ENCODE measurements at places on chromosomes 1 and 21.

DNA sequence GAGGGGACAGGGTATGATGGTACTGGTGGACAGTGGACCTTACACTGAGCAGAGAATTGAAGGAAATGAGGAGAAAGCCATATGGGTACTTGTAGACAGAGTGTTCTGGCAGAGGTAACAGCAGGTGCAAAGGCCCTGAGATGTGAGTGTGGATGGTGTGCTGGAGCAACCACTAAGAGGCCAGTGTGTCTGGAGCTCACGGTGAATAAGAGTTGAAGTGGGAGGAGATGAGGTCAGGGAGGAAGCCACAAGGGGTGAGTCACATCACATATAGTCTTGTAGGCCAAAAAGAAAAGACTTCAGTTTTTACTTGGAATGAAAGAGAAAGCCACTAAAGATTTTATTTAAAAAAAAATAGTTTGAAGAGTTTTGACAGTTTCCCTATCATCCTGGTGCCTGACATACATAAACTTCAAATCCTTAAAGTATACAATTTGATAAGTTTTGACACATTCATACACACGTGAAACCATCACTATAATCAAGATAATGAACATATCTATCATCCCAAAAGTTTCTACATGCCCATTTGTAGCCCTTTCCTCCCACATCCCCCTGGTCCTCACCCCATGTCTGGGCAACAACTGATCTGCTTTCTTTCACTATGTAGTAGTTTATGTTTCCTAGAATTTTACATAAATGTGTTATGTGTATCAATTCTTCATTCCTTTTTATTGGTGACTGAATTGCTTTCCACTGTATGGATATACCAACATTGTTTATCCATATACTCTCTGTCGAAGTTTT, 148.4 kb downstream of the GPATCH2 start:
- peak; percentile 7 for DNase-seq

DNA sequence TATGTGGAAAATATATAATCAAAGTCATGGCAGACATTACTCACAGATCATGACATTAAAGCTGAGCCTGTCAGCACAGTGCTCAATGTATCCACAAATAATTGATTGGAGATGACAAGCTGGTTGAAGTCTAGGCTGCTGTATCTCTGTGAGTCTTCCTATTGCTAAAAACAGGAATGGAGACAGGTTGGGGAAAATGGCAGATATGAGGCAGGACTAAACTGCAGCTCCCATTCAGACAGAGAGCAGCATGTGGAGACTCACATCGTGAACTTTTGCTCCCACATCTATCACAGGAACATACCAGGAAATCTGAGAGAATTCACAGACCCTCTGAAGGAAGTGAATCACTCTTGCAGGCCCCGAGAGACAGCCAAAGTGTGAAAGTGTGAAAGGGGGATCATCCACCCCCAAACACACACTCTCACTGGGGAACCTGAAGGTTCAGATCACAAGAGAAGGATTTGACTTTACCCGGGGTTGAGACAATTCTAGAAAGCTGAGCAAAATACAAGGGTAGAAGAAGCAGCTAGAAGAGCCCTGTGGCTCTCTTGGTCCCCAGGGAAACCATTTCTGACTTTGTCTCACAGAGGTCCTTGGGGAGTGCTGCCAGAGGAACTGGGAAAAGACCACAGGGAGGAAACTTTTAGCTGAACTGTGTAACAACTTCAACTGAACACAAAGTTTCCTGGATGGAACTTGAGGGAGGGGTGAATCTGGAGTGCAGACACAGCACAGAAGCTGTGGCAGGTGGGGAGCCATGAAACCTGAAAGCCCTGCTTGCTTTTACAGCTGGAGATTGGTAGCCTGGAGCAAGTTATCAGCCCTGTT, 173.4 kb downstream of the S1PR1 start:
- DNase-seq = no peak

DNA sequence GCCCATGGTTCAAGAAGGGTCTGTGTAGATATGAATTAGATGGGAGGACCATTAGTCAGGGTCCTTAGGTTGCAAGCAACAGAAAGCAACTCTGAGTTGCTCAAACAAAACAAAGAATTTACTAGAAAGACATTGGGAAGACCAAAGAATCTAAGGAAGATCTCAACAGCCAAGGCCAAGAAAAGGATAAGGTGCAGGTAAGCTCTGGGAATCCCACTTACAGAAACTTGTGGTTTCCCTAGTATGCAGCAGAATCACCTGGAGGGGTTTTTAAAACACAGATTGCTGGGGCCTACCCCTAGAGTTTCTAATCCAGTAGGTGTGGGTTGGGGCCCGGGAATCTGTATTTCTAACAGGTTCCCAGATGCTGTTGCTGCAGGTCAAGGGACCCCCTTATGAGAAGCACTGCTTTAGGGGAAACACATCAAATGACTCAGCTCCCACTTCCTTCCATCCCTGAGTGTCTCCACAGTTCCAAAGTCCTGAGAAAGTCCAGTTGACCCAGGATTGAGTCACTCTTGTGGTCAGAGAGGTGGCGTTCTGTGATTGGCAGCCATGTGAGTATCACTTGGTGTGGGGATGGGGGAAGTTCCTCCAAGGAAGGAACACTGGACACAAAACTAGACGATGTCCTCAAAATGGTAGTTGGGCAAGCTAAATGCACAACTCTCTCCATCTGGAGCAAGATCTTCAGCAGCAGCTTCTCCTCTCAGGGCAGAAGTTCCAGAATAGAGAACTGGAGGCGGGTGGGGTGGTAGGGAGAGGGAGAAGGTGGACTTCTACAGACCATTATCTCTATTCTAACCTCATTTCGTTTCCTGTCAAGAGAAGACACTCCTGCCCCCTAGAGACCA, 24.2 kb upstream of the EYA3 start:
- DNase-seq = no peak

DNA sequence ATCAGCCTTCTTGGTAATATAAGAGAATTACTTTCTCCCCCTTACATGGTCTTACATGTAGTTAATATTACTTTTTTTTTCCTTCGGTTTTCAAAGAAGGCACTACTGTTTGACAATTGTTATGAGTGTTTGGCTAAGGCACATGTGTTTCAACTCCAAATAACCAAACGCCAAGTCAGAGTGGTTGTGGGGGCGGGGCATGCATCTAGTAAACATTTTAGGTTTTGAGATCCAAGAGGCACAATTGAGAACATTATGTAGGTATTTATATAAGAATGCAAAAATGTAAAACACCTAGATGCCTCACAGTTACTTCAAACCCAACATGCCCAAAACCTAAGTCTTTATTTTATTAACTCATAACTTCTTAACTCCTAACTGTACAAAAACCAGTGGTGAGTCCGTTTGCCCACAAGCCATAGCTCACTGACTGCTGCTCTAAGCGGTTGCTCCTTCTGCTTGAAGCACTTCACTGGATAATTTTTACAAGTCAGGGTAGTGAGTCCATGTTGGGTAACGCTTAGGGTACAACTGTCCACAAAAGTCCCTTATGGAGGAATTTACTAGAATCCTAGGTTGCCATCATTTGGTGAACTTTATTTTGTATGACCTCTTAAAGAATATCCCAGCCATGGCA, 189.9 kb downstream of the HUNK start:
- no peak for DNase-seq

- DNase-seq = no peak
These were observed 110.2 kb downstream of the CRYAA start for GRCh38 chr21:43278766-43279577.

GRCh38 chr1:39758556-39759435, 12.4 kb downstream of the OXCT2 start:
- DNase-seq = no peak

GRCh38 chr1:38327559-38327973, 281.0 kb upstream of the POU3F1 start:
- DNase-seq = no peak

DNA sequence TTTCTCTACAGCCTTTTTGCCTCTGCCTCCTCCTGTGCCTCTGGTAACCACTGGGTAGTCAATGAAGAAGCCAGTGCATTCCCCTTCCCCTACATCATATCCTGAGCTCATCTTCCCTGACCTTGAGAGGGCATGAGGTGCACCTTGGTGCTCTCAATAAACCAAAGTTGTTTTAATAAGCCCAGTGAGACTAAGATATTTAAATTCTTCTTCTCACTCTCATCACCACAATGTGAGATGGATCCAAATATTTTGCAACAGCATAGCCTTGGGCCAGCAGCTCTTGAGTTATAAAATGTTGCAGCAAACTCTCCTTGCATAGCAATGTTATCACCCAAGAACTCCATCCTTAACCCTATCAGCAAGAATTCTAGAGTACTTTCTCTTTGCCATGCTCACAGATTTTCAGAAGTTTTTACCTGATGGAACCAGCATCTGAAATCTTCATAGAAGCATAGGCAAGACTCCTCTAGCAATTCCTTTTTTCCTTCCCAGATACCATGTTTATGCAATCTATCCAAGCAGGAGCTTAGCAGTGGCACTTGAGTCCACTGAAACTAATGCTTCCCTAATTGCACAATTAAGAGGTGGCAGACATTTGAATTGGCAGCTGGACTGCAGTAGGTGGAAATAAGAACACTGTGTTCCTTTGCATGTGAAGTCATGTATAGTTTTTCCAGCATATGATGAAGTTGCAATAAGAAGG, 36.8 kb downstream of the CDC7 start:
- DNase-seq = no peak

GRCh38 chr1:117606649-117607430, 992 bp downstream of the TENT5C start:
- peak; percentile 40 for DNase-seq

DNA sequence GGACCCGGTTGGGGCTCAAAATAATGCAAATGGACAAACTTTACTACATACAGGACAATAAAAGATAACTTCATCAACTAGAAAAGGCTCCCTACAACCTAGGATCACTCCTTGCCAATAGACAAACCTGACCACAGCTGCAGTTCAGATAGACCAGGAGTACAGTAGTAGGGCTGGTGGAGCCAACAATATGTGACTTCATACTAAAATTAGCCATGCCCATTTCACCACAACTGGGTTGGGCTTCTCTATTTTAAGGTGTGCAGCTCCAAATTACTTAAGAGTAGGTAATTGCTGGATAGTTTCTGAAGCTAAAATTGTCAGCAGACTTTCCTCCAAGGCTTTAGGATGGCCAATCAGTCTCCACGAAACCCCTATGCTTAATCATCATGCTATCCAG, 3.9 kb downstream of the DENND1B start:
- DNase-seq = no peak

DNA sequence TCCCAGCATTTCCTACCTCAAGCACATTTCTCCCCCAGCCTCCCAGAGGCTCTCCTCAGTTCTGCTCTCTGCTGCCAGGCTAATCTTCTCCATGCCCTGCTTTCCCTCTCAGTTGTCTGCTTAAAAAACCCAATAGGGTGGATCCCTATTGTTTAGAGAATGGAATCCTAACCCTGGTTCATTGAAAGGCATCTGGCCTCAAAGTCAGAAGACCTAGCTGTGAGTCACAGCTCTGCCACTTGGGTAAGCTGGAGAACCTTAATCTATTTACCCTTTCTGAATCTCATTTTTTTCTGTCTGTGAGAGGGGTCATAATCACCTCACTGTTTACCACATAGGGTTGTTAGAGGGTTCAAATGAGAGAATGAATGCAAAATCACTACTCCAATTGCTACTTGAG, 12.5 kb upstream of the MYOC start:
- no peak for DNase-seq

DNA sequence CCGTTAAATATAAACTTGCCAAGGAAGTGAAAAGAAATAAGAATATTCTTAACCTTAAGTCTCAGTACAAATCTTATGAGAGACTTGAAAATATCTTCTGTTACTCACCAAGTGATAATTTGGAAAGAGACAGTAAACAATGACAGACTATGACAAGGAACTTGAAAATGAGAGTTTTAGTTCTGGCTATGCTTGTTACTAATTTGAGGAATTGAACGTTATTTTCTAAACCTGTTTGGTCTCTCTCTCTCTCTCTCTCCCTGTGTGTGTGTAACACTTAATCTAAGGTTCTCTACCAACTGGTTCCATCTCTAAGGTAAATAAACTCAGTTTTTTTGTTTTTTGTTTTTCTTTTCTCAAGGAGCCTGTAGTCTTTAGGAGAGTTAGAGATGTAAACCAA, 161.8 kb downstream of the AMY1C start:
- no peak for DNase-seq

DNA sequence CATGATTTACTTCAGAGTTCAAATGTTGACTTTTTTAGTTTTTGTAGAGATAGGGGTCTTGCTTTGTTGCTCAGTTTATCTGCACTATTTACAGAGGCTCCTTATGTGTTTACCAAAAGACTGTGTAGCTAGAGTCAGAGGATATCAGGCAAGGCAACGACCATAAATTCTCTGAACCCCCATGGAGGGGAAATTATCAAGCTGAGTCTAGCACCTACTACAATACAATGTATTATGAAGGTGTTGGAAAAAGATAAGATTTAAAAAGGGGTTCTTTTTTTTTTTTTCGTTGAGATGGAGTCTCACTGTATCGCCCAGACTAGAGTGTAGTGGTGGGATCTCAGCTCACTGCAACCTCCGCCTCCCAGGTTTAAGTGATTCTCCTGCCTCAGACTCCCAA, 16.4 kb downstream of the GMEB1 start:
- DNase-seq = no peak

All from stimulated activated CD8-positive, alpha-beta memory T cell treated with anti-CD3 and anti-CD28 coated beads, Interleukin-7, amount 100 ng/mL, for 4 hours (primary cell).